ENCODE measurements at places on chromosomes 4 and X.

GRCh38 chrX:63506320-63506719 is 155.2 kb upstream of the SPIN4 start:
- no peak for DNase-seq

DNA sequence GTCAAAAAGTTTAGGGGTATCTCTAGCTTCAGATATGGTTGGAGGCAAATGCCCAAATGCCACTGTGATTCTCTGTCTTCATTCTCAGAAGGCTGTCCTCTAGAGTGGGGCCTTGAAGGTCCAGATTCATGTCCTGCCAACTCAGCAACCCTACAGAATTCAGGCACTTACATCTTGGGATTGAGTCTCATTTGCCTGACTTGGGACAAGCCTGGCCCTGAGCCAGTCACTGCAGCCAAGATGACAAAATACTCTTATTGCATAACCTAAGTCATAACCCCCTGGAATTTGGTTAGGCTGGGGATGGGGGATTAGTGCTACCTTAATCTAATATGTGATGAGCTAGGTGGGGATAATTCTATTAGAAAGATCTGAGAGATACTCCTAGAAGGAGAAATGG is 100.5 kb downstream of the AREG start:
- DNase-seq, result no peak

- DNase-seq, result no peak
Measured at GRCh38 chrX:119067023-119067739, 5.6 kb upstream of the CT47C1 start.

- DNase-seq, result no peak
Measured at GRCh38 chr4:53573696-53574095, 17.6 kb downstream of the LNX1 start.

GRCh38 chr4:59685626-59686025 is 1514.5 kb upstream of the ADGRL3 start:
- DNase-seq, result no peak

- DNase-seq, result no peak
Measured at GRCh38 chrX:71081330-71082123, 13.4 kb upstream of the SNX12 start.

DNA sequence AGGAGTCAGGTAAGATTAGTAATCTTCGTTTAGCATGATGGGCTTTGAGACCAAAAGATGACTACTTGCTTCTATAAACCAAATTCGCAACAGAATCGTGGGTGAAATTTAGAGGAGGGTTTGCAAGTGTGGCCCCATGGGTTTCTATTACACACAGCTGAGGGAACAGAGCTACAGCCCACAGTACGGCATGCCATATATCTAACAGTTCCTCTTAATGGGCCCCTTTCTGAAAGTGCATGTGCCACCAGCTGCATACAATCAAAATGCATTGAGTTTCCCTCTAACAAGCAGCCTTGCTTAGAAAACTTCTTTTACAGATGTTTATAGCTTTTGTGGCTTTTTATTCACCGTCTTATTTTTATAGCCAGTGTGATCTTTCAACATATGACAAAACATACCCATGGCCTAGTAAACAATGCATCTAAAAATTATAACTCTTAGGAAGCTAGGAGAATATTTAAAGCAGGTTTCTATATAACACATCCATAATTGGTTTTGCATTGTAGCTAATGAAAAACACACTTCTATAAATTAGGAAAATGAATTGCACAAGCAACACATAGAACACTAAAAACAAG is 202.1 kb downstream of the PRDM5 start:
- no peak for DNase-seq

DNA sequence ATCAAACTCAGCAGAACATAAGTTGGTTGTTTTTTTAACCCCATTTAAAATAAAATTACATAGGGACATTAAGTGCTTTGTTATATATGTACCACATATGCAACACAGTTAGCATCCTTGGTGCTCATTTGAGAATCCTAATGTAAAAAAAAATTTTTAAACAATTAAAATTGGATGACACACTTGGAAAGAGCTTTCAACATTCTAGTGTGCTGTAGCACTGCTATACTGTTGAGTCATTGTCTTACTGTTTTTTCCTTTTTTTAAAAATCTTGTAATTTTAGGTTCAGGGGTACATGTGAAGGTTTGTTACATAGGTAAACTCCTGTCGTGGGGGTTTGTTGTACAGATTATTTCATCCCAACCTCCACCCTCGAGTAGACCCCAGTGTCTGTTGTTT is 12.8 kb downstream of the THAP9 start:
- no peak for DNase-seq

DNA sequence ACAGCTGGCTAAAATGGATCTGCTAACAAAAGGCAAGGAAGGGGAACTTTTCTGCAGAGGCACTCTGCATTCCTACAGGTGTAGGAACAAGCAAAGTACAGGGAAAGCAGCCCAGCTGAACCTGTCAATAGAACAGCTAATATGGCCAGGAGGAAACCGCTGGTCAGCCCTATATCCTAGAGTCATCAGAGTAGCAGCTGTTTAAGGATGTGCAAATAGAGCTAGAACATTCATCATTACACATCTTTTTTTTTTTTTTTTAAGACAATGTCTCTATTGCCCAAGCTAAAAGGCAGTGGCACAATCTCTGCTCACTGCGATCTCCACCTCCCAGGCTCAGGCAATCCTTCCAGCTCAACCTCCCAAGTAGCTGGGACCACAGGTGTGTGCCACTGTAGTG is 163.0 kb downstream of the BTC start:
- no peak for DNase-seq

DNA sequence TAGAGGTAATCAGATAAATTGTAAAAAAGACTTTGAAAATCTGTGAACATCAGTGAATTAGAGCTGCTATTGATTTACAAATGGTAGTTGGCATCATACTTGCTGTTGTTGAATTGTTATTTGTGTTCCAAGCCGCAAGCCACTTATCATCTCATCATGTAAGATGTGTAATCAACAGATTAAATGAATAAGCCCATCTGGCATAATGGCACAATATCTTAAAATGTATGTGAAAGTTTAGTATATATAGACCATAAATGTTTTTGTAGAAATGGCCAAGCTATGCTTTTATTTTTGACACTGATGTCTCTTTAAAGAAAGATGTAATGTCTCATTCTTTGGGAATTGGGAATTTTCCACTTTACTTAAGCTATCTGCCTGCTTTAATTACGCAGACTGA is 682.6 kb upstream of the GNPDA2 start:
- DNase-seq, result no peak

- no peak for DNase-seq
Measured at GRCh38 chrX:40005292-40006011, 92.3 kb downstream of the BCOR start.

DNA sequence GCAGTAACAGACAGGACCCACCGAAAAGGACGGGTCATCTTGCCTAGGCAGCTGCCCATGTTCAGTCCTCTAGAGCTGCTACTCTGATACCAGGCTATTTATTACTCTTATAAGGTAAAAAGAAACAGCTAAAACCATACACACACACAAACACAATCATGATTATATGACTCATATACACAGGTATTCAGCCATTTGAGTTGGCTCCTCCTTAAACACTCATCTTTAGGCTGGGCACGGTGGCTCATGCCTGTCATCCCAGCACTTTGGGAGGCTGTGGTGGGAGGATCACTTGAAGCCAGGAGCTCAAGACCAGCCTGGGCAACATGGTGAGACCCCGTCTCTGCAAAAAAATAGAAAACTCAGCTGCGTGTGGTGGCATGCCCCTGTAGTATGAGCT is 76.6 kb downstream of the F11 start:
- no peak for DNase-seq

DNA sequence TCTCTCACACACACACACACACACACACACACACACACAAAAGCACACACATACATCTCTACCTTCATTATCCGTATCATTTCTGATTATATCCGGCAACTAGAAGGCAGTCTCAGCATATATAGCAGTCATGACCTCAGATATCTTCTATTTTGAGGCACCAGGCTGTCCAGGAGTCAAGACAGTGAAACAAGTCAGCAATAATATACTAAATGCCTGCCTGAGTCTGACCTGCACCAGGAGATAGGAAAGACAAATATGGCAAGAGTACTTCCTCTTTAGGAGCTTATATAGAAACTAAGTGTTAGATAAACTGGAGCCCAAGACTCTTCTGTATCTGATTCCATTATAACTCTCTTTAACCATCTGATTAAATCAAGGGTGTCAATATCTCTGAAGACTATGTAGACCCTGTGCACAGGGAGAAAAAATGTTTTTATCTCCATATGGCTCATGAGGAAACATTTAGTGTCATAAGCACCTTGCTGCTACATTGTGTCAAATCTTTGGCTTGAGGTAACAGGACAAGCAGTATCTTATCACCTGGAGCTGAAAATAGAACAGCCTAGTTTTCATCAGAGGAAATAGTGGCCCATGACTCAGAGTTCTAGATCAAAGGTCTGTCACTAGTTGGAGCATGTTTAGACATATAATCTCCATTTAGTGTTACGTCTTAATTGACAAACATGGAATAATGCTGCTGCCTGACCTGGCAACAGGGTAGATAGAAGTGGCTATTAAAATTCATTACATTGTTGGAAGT is 27.0 kb upstream of the FAM47B start:
- no peak for DNase-seq

DNA sequence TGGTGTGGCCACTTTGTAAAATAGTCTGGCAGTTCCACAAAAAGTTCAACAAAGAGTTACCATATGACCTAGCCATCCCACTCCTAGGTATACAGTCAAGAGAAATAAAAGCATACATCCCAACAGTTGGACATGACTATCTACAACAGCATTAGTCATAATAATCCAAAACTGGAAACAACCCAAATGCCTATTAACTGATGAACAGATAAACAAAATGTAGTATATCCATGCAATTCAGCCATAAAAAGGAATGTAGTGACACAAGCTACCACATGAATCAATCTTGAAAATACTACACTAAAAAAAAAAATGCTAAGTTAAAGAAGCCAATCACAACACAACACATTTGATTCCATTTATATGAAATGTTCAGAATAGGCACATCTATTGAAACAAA is 16.1 kb downstream of the MED14 start:
- no peak for DNase-seq

- no peak for DNase-seq
Measured at GRCh38 chrX:105648732-105649131, 173.6 kb upstream of the NRK start.

GRCh38 chrX:86028681-86029080 is 18.7 kb downstream of the CHM start:
- no peak for DNase-seq

DNA sequence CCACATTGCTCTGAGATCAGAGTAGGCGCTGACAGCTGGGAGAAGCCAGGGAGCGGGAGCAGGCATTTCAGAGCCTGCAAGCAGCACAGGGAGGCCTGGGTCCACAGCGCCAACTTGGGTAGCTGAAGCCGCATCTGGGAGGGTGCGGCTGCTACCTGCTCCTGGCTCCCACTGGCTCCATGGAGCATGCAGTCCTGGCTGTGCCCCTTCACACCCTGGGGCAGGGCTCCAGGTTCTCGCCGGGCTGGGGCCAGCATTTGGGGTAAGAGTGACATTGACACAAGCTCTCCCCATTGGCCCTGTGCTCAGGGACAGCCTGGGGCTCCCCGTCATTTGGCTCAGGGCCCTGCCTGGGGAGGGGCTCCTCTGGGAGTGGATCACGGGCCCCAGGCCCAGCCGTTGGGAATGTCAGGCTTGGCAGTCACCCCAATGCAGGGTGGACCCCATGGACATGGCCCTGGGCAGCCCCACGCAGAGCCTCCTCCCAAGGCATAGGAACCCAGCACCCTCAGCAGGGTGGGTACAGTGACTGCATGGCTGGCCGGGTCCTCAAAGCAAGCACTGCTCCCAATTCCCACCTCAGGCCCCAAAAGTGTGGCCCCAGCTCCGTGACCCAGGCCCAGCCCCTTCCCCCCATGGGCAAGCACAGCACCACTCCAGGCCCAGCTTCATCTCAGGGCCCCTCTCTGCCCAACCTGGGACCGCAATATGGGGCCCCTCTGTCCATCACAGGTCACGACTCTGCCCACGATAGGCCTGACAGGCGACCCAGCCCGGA is 82.4 kb downstream of the PRDM5 start:
- DNase-seq, result no peak

- DNase-seq, result peak; percentile 29
Measured at GRCh38 chr4:119212964-119213606, 572 bp downstream of the USP53 start.

- DNase-seq, result no peak
Measured at GRCh38 chr4:169985881-169986280, 40.3 kb downstream of the MFAP3L start.

DNA sequence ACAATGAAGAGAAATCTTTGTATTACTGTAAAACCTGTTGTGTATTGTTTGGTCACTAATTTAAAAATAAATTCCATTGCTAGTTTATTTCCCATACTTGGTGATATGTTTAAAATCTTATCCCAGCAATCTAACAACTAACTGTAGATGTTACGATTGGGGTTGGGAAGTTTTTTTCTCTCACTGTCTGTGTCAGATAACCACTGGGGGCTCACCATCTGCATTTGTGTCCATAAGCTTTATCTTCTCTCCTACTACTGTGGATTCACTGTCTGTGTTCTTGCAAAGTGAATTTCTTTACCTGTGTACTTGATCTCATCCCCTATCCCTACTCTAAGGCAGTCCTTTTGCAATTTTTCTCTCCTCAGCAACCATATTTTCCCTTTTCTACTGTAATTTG is 81.3 kb downstream of the STIM2 start:
- no peak for DNase-seq

- DNase-seq, result no peak
Measured at GRCh38 chr4:53128706-53129357, 237.0 kb downstream of the SCFD2 start.
